SHP77 (cell line): ENCODE measurements at places on chromosomes 3 and 15.

GRCh38 chr3:58833491-58833890, 166.9 kb upstream of the FAM3D start:
- no peak for DNase-seq

DNA sequence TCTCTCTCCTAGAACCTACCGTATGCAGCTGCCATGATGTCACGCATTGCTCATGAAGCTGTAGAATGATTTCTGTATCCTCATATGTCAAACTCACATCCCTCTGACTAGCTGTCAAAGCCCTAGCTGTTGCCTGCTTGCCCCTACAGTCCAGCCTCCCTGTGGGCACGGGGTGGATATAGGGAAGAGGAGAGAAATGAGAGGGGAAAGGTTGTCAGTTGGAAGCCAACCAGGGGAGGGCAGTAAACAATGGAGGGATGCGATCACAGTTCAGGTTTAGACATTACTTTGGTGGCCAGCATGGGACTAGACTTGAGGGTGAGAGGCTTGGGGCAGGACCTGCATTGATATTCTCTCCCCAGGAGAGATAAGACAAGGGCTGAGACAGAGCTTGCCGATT, 1.7 kb upstream of the HDGFL3 start:
- peak; percentile 6 for DNase-seq

GRCh38 chr3:177751770-177752169, 554.5 kb upstream of the TBL1XR1 start:
- no peak for DNase-seq

DNA sequence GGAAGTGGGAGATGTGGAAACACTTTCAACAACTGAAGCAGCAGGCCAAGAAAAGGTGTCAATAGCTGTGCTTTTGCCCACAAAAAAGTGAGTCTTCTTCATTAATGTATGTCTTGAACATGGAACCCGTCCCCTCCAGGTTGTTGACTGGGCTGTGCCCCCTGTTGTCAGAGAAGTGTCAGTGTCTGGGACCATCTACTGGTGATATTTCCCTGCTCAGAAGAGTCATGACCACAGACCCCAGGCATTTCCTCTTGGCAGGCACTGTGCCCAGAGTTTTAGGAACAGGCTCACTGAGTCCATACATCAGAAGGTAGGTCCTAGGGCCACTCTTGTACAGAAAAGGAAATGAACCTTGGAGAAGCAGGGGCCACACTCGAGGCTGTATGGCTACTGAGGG, 54.8 kb upstream of the LARS2 start:
- DNase-seq: no peak

DNA sequence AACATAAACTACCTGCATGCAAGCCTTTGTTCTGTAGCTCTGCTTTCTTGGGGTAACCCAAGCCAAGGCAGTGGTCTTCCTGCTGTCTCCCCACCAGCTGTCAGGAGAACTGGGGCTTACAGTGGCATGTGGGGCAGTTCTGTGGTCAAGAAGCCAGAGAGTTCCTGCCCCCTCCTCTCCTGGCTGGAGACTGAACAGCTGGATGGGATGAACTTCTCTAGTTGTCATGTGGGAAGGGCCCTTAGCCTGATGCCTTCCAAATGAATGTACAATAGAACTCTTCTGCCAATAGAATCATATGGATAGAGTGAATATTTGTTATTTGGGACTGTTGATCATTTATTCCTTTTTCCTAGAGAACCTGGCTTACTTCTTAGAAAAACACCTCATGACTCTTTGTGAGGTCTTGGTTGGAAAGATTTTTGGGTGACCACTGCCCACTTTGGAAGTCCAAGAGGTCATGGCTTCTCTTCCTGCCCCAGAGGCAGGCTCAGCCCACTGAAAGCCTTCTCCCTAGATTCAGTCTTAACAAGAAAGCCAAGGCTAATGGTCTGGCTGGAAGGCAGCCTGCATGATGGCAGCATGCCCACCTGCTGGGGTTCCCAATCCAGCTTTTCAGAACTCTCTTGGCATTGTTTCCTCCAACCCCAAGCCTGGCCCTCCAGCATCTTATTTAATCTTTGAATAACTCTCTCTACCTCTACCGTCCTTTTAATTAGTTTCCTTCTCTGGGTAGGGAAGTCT, 462.9 kb upstream of the PROK2 start:
- no peak for DNase-seq

- peak; percentile 5 for DNase-seq
Measured at GRCh38 chr3:156675830-156676767, 1.7 kb downstream of the TIPARP start.

- DNase-seq: no peak
Measured at GRCh38 chr3:154954757-154955156, 125.4 kb upstream of the MME start.

GRCh38 chr3:176354843-176355242, 842.4 kb downstream of the TBL1XR1 start:
- no peak for DNase-seq

DNA sequence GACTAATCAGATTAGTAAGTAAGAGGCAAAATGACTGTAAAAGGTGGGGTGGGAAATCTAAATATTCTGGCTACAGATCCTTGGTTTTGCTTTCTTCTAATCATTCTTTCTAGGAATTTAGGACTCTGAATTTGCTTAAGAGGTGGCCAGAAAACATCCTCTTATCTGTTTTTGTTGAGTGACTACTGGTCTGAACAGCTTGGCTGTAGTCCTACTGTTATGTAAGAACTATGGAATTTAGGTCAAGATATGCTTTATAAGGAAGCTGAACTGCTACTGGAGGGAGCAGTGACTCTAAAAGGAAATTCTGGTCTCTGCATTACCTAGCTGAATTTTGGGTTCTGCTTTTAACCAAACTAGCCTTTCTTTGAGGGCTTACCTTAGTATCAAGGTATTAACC, 33.5 kb upstream of the CSPG5 start:
- no peak for DNase-seq

DNA sequence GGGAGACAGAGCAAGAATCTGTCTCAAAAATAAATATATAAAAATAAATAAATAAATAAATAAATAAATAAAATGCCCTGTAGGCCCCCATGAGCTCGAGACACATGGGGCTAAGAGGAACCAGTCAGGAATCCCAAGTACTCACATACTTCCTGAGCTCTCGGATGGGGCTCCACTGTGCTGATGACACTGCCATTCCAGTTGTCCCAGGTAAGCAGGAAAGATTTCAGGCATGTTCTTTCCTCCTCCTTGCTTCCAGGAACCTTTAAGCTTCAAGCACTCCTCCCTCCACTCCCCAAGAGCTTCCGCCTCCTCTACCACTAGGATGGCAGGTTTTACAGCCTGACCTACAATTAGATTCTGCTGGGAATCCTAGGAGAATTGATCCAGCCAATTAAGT, 113.4 kb downstream of the SLC49A4 start:
- DNase-seq: no peak

DNA sequence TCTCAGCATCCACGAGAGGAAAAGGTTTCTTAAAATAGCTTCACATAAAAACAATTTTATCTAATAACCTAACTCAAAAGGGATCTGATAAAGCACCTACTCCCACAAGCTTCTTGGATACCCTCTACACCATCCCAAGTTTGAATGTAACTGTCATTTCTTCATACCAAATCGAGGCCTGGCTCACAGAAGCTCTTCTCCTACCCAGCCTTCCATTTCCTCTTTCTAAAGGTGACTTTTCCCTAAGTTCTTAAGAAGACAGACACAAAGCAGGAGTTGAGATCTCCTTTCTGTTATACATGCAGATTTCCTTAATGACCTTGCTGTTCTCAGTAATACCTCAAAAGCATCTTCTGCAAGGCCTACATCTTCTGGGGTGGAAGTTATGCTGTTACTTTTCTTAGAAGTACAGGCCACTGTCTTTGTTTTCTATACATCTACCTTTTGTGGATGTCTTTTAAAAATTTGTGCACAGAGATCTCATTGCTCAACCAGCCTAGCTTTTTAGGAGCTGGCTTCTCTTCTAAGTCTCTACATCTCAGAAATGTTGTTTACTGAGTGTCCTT, 3.4 kb upstream of the LRRIQ4 start:
- no peak for DNase-seq

DNA sequence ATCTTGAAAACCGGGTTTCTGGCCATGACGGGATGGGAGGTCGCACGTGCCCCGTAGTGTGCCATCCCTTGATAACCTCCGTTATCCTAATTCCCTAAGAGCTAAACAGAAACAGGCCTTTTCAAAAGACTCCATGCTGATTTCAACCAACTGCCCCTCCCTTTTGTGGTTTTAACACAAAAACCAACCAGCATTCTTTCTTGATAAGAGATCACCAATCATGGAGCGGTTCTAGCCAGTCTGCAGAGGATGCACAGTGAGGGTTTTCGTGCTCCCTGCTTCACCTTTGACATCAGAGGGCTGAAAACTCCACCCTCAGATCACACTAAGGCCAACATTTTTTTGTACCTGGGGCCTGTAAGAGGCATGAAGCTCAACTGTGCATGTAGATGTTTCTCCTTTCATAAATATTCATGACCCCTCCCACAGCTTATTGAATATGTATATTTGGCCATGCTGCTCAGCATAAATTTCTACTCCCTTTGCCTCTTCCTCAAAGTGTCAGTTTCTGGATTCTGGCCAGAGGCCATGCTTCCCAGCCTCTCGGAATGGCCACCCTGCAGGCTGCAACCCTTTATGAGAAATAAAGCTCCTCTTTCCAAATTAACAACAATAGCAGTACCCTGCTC, 41.3 kb downstream of the FAM3D start:
- DNase-seq: no peak

DNA sequence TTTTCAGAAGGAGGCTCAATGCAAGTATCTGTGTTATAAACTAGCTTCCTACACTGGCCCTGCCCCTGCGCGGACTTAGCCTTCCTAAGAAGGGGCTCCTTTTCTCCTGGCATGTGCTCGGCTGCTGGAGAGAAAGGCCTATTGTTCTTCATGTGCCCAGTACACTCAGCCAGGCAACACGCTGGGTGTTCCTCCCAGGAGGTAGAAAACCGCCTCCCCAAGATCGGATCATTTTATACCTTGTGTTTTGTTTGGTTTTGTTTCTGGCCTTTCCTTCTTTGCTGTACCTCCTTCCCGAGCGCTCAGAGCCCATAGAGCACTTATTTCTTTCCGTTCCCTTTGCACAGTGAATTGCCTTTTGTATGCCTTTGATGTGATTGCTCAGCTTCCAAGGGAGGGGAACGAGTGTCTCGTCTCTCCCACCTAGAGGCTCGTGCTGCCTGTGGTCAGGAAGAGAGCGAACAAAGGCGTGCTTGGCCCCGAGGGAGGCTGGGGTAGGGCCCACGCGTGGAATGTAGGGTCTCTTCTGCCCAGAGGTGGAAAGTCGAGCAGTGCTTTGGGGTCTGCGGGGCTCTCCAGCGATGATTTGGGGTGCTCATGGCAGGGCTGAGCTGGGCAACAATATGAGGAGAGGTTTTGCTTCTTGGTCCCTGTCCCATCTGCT, 30.0 kb downstream of the CCNL1 start:
- no peak for DNase-seq

- DNase-seq: no peak
Measured at GRCh38 chr3:128697341-128697740, 28.6 kb upstream of the RAB7A start.

GRCh38 chr3:16883057-16883722, 1.6 kb upstream of the PLCL2 start:
- DNase-seq: no peak

- no peak for DNase-seq
Measured at GRCh38 chr15:98878862-98879261, 128.7 kb downstream of the PGPEP1L start.

DNA sequence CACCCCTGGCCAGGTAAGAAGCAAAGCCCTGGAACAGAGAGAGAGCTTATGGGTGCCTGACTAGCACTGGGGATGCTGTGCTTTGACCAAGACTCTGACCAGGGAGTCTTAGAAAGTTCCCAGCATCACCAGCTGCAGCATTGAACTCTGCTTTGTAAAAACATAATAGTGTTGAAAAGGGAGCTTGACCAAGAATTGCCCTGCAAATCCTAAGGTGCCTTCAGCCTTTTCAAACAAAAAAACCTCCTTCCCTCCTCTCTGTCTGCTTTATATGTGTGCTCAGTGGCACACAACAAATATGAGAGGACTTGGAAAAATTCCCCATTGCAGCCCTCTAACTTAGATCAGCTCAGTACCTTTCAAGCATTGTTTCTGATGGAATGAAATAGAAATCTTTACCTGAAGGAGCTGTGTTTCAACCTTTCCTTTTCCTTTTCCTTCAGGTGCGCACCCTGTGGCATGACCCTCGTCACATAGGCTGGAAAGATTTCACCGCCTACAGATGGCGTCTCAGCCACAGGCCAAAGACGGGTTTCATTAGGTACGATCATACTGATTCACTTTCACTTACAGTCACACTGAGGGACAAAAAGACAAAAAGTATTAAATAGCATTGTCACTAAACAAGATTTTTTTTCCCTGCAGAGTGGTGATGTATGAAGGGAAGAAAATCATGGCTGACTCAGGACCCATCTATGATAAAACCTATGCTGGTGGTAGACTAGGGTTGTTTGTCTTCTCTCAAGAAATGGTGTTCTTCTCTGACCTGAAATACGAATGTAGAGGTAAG, 13.0 kb downstream of the THBS1 start:
- DNase-seq: no peak

DNA sequence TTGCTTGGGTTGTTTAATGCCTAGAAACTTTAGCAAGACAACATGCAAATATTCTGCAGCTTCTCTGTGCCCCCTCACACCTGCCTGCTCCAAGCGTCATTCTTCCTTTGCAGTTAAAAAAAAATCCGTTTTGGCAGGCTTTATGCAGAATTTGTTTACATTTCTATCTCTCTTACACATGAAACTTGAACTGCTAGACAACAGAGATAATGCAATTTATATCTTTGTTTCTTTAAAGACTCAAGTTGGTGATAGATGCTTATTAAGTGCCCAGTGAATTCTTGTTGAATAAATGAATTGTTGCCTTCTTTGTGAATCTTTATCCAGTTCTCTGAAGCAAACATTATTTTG, 53.2 kb downstream of the CHST2 start:
- no peak for DNase-seq

DNA sequence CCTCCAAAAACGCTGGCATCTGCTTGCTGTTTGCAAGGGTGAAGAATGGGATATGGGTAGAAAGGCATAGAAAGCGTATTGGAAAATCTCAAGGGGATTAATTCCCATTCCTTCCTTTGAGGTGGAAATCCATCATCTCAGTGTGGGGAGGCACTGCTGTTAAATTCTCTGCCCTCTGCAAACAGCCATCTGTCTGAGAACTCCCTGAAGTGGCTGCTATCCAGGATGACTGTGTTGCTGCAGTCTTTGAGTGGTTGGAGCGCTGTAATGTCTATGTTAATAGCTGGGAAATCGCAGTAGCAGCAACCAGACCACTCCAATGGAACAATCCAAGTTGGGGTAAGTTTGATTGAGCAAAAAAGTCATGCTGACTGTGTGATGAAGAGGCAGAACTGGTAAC, 625.9 kb downstream of the NLGN1 start:
- peak; percentile 8 for DNase-seq

DNA sequence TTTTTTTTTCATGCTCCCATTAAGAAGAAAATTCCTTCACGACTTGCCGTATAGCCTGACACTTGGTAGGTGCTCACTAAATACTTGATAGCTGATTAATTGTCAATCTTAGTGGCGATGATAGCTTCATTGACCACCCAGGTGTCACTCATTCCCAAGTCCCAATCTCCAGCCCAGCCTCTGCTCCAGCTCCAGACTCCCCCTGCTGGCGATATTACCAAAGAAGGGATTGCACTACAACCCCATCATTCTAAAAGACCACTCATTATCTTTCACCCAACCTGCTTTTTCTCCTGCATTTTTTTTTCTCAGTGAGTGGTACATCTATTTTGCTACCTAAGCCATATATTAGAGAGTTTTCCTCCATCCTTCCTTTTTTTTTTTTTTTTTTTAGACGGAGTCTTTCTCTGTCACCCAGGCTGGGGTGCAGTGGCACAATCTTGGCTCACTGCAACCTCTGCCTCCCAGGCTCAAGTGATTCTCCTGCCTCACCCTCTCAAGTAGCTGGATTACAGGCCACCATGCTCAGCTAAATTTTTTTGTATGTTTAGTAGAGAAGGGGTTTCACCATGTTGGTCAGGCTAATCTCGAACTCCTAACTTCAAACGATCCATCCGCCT, 19.5 kb upstream of the COMMD2 start:
- DNase-seq: peak; percentile 56
